NCI-H1048 (cell line): ENCODE measurements at places on chromosomes 5 and 9.

DNA sequence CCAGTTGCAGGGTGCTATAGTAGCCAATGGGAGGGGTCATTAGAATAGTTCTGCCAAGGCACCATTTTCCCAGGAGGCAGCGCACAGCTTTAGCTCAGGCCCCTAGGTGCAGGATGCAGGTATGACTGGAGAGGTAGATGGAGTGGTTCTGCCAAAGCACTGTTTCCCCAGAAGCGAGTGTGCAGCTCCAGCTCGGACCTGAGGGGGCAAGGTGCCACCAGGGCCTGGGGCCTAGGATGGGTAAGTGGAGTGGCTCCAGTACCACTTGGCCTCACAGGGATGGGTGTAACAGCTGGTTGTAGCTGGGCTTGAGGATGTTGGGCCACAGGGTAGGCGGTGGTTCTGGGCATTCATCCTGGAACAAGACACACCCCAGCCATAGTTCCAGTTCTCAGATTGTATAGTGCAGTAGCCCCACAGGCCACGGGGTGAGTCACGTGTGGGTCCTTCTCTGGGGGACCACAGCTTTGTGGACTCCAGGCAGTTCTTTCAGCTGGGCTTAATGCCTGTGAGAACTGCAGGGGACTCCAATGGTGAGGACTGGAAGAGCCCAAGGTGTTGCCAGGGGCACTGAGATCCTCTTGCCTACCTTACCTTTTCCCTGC is 185.5 kb upstream of the ANKH start:
- no peak for DNase-seq

- no peak for DNase-seq
These were observed 83.7 kb downstream of the PDE6A start for GRCh38 chr5:149860801-149861322.

- no peak for DNase-seq
These were observed 47.5 kb upstream of the SLC1A1 start for GRCh38 chr9:4442806-4443205.

DNA sequence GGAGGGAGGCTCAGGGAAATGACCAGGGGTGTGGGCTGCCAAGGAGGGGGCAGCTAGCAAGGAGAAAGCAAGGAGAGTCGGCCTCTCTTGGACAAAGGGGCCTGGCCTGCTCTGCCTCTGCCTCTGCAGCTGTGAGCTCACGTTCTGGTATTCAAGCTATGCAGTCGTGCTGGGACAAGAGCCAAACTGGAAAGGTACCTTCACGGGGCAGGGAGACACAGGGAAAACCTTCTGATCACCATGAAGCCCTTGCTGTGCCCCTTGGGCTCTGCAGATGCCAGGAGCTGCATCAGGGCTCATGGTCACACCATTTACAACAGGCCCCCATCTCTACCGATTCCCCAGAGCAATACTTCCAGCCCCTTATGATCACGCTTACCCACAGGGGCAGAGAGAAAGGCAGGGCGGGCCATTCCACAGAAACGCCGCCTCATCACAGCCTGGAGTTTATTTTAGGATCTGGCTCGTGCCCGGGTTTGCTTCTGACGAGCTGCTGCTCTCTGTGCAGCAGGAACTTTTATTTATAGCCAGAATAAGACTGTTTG is 63.2 kb downstream of the PRRT1B start:
- DNase-seq, result no peak

GRCh38 chr9:19785230-19785629 is 3.6 kb downstream of the SLC24A2 start:
- DNase-seq, result no peak

GRCh38 chr9:83800236-83801033 is 17.1 kb downstream of the GKAP1 start:
- no peak for DNase-seq

GRCh38 chr9:77544546-77544945 is 103.6 kb downstream of the GNA14 start:
- DNase-seq, result no peak

GRCh38 chr5:170186156-170186555 is 46.6 kb upstream of the C5orf58 start:
- no peak for DNase-seq

GRCh38 chr5:55750063-55750462 is 12.2 kb downstream of the DDX4 start:
- no peak for DNase-seq

DNA sequence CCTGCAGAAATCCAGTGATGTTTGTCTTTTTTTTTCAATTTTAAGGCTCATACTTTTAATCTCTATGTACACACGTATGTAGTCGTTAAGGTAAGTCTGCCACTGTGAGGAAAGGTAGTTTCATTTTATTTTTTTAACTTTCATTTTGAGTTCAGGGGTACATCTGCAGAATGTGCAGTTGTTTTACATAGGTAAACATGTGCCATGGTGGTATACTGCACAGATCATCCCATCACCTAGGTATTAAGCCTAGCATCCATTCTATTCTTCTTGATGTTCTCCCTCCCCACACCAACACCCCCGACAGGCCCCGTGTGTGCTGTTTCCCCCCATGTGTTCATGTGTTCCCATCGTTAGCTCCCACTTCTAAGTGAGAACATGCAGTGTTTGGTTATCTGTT is 19.7 kb downstream of the MUSK start:
- DNase-seq, result no peak

DNA sequence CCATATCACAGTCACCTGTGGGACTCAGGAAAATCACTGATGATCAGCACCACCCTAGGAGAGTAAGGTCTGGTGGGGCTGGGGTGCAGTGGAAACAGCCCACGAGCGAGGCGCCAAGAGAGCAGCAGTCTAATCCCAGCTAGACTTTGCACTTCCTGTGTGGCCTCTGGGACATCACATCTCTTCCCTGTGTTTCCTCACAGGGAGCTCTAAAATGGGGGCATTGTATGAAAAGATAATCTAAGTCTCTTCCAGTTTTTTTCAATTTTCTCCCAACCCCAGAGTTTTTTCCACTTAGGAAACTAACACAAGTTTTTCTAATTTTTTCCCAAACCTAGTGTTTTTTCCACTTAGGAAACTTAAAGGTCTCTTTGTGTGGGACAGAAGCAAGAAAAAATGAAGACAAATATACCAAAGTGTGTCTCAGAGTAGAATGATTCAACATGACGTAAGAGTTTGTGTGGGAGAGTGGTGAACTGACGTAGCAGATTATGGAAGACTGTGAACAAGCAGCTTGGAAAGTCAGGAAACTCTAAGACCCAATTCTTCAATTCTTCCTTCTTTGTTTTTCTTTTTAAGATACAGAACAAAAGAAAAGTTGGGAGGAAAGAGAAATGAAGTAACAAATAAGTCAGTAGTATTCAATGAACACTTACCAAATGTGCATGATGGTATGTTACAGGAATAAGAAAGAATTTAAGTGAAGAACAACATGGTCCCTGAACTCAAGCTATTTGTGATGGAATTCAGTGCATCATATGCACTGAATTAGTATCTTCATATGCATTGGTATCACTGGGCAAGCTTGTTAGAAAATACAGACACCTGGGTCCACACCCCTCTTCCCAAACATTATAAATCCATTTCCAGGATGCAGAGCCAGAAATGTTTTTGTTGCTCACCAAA is 51.3 kb downstream of the LHFPL2 start:
- DNase-seq, result no peak

- no peak for DNase-seq
These were observed 9.4 kb downstream of the KCNT1 start for GRCh38 chr9:135711391-135711790.

- DNase-seq, result no peak
These were observed 105.6 kb upstream of the PCA3 start for GRCh38 chr9:76658510-76659231.

DNA sequence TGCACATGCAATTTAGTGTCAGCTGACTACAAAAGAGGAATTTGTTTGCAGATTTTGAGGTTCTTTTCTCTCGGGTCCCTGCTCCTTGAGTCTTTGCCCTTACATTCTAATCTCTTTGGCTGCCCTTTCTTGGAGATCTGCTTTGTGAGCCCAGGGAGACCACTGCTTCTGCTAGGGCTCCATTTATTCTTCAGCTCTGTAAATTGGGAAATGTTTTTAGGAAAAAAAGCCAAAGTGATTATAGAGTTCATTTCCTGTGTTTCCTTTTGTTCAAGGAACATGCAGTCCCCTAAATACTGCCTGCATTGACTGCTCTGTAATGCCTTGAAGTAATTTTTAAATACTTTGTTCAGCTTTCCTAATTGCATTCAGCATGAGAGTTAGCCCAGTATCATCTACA is 197.4 kb downstream of the CSNK1G3 start:
- no peak for DNase-seq

DNA sequence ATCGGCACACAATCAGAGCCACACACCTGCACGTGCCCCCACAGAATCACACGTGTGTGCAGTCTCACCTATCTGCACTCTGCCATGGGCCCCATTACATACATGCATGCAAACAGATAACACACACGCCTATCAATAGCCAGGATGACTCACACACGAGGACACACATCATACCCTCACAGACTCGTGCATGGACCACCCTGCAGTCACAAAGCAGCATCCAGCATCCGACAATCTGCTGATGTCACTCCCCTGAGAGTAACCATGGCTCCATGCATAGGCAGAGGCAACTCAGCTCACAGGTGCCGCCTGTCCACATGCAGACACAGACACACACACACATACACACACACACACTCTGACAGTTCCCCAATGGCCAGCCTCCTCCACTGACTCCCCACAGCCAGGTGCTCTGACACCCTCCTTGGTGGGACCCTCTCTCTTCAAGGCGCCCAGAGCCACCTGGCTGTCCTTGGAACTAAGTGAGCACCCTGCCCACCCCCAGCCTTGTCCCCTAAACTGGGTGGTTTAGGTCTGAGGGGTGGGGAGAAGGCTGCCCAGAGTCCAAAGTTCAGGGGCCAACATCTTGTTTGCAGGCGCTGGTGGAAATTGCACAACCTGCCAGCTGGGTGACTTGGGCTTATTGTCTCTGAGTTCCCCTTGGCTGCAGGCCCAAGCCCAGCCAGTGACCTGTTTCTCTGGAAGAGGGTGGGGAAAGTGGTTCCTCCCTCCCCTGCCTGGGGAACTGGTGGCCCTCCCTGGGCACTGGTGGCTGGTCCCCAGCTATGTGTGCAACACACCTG is 34.6 kb upstream of the NEK6 start:
- DNase-seq, result no peak

- DNase-seq, result no peak
These were observed 4.8 kb downstream of the KIAA0825 start for GRCh38 chr5:94613583-94613982.

DNA sequence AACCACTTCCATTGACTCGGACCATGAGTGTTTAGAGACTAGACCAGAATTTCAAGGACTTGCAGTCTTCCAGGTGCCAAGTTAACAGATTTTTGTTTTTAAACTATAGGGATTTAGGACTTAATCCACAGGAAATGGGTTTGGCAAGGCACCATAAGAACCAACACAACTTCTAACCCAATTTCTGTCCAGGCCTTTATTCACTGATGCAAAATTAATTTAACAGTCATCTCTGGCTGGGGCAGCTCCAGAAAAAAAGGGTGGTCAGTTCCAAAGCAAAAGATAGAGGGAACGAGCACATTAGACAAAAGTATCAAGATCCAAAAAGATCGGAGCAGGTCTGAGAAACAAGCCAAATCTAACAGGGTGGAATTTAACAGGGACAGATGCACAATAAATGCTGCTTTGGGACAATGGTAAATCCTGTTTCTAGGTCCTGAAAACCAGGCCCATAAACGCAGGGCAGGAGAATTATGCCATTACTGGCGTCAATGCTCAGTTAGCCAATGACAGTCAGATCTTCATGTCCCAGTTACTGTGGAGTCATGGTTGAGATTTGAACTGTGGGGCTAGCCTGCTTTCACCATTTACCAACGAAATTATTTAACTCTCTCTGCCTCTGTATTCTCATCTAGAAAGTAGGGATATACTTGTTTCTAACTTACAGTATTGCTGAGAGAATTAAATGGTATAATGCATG is 590.8 kb upstream of the BRINP1 start:
- no peak for DNase-seq

DNA sequence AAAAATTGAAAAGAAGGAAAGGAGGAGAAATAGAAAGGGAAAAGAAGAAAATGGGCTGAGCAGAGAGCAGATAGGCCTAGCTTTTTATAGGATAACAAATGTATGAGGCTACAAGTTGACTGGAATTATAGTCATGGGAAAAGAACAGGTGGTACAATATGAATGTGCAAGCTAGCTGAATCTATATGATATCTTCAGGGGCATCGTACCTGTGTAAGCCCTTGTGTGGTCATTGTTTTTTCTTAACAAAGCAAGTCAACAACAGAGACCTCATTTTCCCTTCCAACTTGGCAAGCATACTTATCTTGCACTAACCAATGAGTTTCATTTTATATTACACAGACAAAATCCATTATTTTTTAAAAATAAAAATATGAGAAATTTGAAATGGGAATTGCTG is 259.2 kb downstream of the KCTD16 start:
- DNase-seq, result no peak

DNA sequence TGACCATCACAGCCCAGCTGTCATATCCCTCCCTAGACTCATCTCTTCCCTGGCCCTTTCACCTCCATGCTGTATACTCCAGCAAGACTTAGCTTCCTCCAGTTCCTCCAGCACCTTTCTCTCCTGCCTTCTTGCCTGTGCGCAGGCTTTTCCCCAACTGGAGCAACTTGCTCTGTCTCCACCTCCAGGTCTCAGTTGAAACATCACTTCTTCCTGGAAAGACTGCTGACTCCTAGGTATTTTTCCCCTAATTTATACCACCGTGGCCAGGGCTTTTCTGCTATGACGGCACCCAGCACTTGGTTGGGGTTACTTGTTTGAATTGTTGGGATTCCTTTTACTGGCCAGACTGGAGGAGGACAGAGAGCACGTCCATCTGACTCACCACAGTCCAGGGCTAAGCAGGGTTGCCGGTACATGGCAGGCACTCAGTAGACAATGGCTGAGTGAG is 67.5 kb downstream of the KCNIP1 start:
- no peak for DNase-seq

DNA sequence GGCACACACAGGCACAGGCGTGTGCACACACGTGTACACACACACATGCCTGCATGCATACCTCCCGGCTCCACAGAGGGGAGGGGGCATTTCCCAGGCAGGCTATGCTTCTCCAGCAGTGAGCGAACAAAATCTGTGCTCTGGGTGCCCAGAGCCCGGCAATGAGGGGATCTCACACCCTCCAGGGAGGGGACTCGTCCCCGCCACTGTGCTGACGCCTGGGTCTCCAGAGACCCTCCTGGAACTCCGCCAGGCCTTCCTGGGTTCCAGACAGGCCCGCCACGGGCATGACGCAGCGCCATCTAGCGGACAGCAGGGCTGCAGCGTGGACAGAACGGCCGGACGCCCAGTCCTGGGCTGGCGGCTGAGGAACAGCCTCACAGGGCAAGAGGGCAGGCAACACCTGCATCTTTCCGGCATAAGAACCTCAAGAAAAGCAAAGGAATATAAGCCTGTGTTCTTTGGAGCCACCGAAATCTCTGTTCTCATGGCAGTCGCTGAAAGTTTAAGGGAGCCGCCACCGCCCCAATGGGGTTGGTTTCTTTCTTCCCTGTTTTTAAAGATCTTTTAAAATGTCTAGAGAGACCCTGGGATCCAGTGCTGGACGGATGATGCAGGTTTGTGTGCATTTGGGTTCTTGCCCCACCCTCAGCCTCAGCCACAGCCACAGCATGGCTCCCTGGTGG is 135.6 kb upstream of the PPP1R26 start:
- DNase-seq, result no peak
